Panc1 (cell line): ENCODE measurements at places on chromosomes 4 and X.

DNA sequence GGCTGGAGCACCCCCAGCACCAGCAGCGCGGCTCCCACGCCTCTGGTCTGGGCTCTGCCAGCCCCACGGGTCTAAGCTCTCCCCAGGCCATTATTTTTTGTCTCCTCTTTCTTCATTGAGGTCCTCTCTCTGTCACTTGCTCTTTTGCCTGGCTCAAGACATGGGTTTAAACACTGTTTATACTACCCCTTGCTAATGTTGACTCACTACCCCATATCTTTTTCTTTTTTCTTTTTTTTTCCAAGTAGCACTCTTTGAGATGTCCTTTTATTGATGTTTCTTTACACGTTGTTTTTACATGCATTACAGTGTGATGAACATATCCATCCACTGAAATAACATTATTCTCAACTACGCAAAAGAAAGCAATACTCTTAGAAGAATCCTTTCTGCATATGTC lies 1.7 kb upstream of the ERVMER34-1 start:
- no peak for DNase-seq

- no peak for DNase-seq
Observed at GRCh38 chr4:6988016-6988715, 55.0 kb upstream of the TADA2B start.

GRCh38 chr4:26464420-26465095 lies 25.7 kb downstream of the CCKAR start:
- DNase-seq: no peak

DNA sequence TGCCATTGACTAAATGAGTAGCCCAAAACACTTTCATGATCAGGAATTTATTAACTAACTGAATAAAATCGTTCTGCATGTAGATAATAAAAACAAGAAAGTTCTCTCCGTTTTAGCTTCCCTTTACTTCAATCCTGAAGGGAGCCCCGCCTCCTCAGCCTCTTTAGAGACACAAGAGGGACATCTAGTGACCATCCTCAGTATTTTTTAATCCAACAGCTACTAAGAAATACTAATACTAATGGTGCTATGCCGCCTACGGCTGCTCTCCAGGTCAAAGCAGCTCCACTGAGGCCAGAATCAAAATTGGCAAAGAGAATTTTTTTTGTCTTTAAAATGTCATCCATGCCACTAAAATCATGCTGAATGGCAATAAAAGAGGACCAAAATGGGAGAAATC lies 3.2 kb upstream of the PCDH19 start:
- DNase-seq: no peak

DNA sequence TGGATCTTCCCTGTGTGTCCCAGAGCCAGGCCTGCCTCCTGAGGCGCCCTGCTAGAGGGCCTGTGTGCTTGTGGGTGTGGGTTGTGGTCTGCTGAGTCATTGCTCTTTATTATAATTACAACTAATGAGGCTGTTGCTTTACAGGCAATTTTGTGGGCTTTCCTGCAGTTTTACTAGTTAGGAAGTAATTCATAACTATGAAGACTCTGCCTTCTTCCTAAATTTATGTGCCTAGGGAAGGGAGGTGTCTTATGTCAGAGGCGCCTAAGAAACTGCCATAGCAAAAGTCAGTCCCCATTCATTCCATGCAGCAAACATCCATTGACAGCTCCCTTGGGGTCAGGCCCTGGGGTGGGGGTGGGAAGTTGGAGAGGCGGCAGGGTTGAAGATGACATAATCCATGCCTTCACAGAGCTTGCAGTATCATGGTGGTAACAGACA lies 359.2 kb downstream of the IDS start:
- DNase-seq: no peak

GRCh38 chr4:123350191-123350544 lies 46.4 kb upstream of the SPRY1 start:
- no peak for DNase-seq

GRCh38 chr4:78527555-78527954 lies 24.0 kb upstream of the ANXA3 start:
- DNase-seq: no peak

DNA sequence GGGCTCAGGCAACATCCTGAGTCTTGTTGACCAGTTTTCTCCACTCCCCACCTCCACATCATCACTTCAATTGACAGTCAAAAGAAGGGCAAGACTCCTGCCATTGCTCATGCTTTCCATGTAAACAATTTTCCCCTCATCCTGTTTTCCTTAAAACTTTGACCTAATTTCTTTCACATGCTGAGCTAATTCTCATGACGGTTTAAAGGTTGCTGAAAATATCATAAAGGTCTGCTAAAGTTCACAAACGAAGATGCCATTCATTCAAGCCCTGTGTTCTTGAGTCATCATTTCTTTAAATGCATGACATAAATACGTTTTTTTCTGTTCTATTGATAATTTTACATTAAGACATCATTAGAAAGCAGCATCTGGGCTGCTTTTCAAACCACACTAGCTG lies 353.9 kb downstream of the NKX6-1 start:
- DNase-seq: no peak

GRCh38 chrX:31319586-31319985 lies 247.7 kb upstream of the FTHL17 start:
- DNase-seq: no peak

GRCh38 chr4:2689114-2689513 lies 67.0 kb downstream of the TNIP2 start:
- DNase-seq: no peak

DNA sequence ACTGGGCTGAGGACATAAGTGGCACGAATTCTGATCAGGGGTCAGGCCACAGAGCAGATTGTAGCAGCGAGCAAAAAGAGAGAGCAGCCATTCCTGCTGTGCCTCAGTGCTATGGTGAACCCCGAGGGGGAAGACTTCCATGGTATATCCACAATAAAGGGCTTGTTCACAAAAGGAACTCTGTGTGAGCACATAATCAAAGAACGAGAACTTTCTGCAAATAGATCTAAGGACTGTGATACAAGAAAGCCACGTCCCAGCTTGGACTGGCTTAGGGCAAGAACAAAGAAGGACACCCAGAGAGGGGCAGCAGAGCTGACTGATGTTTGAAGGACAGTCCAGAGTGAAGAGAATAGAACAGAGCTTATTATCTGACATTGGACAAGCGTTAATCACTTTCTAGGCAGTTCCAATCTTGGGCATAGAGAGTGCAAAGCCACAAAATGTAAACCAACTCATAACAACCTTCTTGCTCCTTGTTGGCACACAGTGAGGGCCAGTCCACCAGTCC lies 24.0 kb downstream of the PPEF2 start:
- no peak for DNase-seq

- no peak for DNase-seq
Observed at GRCh38 chr4:170305627-170306026, 215.9 kb upstream of the AADAT start.

DNA sequence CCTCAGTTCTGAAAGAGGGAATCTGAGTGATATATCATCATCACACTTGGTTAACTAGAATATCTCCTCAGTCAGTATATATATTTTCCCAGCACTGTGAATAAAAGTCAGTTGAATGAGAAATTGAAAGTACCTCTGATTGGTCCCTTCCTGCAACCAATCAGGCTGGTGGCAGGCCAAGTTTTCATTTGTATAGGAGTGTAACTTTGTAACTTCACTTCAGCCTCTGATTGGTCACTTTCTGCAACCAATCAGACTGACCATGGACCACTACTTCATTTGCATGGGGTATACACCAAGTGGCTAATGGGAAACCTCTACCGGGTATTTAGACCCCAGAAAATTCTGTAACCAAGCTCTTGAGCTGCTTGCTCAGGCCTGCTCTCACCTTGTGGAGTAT lies 2.0 kb upstream of the PGK1 start:
- DNase-seq: no peak

DNA sequence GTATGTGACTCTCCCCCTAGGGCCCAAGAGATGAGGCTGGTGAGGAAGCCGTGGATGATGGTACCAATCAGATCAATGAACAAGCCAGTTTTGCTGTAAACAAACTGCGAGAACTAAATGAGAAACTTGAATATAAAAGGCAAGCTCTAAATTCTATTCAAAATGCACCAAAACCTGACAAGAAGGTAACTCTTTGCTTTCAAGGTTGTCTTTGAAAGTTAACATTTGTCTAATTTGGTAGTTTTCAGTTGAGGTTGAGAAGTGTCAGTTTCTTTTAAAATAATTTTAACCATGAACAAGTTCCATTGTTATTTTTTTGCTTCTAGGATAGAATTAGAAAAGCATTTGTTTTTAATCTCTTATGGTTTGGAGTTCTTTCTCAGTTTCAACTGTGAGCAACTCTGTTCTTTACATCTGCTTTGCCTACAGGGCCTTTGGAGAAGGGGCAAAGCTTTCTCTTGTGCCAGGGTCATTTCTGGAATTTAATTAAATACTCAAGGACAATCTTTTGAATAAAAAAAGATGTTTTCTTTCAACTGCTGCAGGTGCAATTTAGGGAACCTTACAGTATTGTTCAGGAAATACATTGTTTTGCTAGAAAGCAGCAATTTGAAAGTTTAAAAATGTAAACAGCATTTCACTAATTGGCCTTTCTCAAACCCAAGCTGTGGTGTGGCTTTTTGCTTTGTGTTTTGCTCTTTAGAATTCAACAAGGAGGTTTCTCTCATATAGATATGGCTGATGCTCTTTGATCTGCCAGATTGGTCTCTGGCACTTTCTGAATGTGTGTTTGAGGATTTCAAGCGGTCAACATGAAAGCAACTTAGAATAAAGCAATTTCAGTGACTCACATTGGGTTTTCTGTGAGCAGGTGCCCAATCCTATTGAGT lies 62.9 kb downstream of the LRP2BP start:
- no peak for DNase-seq

DNA sequence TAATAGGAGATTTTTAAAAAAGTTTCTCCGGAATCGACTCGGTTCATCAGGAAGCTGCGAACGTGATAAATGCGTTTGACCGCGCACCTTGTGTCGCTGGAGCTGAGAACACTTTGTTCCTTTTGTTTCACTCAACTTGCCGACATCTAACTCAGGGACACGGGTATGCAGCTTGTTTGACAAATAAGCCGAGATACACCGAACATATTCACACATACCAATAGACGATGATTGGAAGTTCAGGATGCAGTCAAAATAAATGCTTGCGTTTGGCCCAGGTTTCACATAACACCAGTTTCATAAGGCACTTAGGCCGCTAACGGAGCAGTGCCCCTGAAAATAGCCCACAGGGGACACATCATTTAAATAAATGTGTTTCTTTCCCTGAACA lies 932 bp upstream of the SHISA3 start:
- DNase-seq: no peak

DNA sequence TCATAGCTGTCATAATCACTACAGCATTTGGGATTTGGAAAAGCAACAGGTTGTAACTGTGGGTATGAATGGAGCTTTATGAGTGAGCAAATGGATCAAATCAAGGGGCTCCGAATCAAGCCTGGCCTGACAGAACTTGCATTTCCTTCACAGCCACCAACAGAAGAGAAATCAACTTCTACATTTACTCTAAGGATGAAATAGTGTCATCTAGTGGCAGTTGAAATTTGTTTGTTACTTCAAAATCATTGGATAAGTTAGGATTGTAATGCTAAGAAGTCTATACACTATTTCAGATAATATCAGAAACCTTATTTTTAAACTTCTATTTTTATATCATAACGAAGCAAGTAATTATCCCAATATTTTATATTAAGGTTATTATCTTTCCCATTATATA lies 10.7 kb upstream of the WDR17 start:
- no peak for DNase-seq

DNA sequence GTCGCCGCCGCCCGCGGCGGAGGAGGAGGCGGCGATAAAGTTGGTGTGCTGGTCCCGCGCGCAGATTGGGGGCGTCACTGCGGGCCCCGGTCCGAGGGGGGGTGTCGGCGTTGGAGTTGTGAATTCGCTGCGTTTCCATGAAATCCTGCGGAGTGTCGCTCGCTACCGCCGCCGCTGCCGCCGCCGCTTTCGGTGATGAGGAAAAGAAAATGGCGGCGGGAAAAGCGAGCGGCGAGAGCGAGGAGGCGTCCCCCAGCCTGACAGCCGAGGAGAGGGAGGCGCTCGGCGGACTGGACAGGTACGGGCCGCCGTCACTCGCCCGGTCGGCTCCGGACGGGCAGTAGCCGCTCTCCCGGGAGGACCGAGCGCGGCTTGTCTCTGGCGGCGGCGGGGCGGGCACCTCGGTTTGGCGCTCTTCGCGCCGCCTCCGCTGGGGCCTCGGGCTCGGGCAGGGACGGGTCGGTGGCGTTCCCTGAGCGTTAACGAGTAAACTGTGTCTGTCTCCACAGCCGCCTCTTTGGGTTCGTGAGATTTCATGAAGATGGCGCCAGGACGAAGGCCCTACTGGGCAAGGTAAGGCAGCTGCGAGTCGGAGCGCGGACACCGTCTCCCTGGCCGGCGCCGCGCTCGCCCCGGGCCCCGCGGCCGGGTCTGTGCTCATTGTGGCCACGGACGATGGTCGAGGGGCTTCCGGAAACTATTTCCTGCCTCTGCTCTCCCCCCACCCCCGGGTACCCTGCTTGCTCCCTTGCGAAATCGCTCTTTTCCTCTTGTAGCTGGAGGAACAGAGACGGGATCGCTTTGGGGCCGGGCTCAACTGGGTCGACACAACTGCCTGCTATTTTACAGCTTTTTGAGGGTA lies 658 bp downstream of the KDM6A start:
- no peak for DNase-seq

GRCh38 chr4:153834901-153835300 lies 46.0 kb upstream of the SFRP2 start:
- DNase-seq: no peak

- DNase-seq: no peak
Observed at GRCh38 chr4:120007191-120007871, 59.3 kb downstream of the MAD2L1 start.
